Iris pigment epithelial cell (primary cell): ENCODE measurements at places on chromosomes 6 and 20.

DNA sequence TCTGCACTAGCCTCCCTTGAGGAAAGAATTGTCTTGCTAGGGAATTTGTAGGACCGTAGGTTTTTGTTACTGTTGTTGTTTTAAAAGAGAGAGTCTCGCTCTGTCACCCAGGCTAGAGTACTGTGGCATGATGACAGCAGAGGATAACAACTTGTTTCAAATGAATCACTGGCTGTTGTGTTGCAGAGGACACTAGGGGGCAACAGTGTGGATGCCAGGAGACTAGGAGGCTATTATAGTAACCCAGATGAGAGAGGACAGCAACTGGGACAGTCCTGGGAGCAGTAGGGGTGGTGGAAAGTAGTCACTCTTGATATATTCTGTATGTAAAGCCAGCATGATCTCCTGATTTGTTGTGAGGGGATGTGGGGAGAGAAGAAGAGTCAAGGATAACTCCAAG, 41.8 kb upstream of the LAMA4 start:
- DNase-seq = peak; percentile 70

DNA sequence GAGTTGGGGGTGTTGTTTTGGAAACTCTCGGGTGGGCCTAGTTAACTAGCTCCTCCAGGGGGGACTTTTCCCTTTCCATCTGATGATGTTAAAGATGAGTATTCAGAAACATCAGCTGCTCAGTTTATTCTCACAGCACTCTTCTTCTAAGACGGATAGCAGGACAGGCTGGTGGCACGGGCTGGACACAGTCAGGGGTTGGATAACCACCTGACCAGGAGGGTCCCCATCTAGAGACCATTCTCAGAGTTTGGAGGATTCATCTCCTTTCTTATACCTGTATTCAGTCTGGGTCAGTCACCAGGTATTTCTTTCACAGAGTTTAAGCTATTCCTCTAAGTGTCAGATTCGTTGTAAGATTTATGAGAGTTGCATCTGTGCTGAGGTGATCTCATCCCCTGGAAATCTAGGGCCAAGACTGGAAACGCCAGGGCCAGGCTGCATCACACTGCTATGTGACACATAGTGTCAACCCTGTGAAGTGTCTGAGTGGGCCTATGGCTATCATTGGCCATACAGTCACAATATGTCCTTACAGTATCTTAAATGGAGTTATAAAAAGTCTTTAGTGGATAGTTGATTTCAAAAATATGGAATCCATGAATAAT, 111.7 kb downstream of the FAM50B start:
- no peak for DNase-seq

DNA sequence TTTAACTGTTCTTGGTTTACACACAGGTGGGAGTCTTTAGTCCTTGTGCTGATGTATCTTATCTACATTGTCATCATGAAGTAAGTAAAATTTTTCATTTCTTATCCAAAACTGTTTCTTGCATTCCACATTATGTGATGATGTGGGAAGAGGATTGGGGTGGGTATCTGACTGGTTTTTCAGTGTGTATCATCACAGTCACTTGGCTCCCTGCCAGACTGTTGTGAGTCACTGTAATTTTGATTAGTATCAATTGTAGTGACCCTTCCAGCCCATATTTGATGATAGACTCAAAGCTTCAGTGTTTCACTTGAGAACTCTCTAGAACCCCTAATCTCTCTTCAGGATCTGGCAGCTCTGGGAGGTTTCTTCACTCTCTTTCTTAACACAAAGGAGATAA, 84.5 kb upstream of the RIN2 start:
- DNase-seq = no peak

DNA sequence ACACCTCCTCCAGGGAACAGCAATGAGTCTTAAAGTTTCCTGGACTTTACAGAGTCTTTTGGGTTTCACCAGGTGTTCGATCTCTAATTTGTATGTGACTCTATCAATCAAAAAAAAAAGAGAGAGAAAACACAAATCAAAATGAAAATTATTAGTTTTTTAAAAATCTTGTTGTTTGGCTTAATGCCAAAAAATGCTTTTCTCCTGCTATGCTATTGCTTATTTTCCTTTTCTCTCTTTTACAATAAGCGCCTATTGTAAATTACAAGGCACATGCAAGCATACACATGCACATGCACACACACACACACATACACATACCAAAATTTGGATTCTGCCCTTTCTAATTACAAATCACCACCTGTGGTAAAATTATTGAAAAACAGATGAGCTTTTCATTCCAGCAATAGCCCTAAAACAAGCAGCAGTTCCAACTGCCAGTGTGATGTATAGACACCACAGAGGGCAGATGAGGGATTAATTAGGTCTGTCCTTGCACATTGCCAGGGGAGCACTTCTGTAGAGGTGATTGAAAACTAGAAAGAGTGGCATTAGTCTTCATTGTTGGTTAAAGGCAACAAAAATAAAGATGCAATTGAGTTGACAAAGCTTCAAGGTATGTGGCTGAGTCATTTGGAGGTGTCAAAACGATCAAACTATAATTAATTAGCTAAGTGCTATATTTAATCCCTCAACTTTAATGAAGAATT, 631.7 kb downstream of the TFAP2B start:
- no peak for DNase-seq

GRCh38 chr6:140316966-140317365, 942.5 kb upstream of the CITED2 start:
- no peak for DNase-seq

DNA sequence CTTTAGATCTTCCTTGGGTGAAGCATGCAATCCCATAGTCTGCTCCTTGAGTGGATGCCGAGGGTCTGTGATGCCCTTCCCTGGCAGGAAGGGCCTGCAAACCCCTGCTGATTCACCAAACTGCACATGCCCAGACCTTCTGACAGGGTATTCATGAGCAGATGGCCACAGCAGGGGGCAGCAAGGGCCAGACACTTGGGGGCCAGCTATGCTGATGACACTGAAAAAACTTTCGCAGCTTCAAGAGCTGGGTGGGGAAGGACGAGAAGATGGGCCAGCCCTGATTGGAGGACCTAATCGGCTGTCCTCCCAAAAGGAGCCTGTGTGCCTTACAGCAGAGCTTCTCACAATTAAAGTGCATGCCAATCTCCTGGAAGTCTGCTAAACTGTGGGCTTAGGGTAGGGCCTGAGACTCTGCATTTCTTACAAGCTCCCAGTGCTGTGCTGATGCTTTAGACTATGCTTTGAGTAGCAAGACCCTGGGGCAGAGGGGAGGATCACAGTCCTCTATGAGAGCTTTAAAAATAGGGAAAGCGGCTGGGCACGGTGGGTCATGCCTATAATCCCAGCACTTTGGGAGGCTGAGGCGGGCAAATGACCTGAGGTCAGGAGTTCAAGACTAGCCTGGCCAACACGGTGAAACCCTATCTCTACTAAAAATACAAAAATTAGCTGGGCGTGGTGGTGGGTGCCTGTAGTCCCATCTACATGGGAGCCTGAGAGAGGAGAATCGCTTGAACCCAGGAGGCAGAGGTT, 15.2 kb upstream of the GDAP1L1 start:
- no peak for DNase-seq

- no peak for DNase-seq
Observed at GRCh38 chr6:2186516-2186915, 58.9 kb downstream of the GMDS start.

- no peak for DNase-seq
Observed at GRCh38 chr20:54619181-54619580, 143.8 kb downstream of the DOK5 start.

DNA sequence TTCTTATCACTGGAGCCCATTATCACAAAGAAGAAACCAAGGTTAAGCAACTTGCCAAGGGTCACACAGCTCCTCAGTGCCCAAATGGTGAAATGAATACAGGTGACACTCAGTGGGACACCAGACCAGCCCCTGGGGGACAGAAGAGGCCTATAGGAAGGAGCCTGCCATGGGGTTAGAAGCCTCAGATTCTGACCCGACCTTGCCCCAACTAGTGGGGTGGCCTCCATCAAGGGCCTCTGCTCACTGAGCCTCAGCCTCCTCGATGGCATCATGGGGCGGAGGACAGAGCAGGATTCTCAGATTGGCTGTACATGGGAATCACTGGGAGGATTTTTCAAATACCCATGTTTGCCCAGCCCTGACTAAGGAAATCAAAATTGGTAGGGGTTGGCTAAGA, 47.6 kb downstream of the MRPL14 start:
- no peak for DNase-seq

DNA sequence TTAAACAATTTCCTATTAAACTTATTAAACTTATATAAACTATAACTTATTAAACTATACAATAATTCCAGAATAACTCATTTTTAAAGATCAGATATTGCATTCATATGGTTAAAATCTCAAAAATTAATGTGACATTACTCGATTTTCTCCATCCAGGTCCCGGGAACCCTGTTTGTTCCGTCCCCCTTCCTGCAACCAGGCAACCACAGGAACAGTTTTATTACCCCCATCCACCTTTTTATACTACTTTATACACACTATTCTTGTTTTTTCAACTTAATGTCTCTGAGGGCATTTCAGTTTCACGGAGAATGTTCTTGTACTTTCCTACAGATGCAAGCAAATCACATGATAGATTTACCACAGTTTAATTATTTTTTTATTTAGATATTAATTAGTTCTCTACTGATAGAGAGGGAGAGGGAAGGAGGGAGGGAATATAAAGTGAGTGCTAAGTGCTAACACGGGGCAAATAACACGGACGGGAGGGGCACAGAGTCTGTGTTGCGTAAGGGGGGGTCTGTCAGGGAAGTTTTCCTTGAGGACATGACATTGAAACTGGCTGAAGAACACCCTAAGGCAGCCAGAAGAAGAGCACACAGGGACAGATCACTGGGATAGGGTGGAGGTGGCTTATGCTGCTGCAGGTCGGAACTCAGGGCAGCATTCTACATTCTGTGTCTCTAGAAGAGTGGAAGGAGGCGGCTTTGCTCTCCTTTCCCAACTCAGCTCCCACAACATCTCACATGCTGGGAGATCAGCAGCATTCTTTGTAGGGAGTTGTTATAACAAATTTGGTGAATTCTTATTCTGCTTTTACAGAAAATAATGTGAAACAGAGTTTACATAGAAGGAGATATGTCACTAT, 225.2 kb downstream of the FOXC1 start:
- no peak for DNase-seq

GRCh38 chr20:58755062-58755697, 62.6 kb downstream of the NPEPL1 start:
- no peak for DNase-seq

DNA sequence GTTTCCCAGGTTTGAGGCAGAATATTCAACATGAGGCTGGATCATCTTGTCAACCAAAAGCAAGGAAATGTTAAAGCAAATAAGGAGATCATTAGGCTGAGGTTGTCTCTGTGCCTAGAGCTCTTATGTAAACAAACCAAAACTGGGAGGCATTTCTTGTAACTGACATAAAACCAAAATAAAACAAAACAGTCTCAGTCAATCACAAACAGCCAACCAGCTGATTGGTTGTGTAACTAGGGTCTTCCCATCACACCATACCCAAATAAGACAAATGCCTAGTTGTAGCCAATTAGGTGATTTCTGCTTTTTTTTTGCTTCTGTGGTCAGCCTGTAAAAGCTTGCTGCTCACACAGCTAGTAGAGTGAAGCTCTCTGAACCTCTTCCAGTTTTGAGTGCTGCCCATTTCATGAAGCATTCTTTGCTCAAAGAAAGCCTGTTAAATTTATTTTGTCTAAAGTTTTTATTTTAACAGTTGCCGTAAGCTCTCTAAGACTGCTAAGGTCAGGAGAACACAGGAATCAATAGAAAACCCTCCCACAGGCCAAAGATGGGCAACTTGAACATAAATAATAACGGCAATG, 8.9 kb upstream of the FITM2 start:
- DNase-seq = no peak

- DNase-seq = peak; percentile 42
Observed at GRCh38 chr20:62805711-62806382, 1.2 kb downstream of the OGFR start.

DNA sequence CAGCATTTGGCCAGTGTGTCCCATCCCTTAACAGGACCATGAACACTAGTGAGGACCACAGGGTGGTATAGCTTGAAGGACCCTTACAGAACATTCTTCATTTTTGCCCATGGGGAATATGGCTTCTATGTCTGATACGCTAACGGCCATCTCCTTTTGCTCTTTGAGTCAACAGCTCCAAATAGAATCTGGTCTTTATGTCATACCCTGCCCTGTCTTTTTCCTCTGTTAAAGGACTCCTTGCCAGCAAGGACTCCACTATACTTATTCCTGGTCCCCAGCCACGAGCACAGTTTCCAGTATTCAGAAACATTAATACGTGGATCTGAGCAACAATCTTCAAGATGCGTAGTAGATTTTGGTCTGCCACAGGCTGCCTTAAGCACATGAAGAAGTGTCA, 22.5 kb downstream of the SERPINB1 start:
- no peak for DNase-seq

GRCh38 chr6:112139052-112139451, 51.7 kb downstream of the FAM229B start:
- DNase-seq = no peak

DNA sequence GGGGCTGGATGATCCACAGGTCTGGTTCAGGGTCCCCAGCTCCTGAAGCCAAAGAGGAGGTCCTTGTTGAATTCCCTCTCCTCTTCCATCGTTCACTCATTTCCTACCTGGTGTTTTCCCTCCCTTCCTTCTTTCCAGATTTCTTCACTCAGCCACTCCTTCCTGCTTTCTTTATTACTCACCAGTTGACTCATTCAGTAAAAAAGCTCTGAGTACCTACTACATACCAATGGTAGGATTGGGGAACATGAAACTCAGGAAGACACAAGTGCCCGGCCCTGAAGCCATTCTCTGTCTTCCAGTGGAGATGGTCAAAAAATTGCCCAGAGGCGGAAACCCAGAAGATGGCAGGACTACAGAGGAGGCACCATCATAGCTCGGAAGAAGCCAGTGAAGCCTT, 11.9 kb upstream of the NSFL1C start:
- peak; percentile 45 for DNase-seq

- peak; percentile 65 for DNase-seq
Observed at GRCh38 chr6:52610745-52611355, 34.0 kb upstream of the TRAM2 start.

DNA sequence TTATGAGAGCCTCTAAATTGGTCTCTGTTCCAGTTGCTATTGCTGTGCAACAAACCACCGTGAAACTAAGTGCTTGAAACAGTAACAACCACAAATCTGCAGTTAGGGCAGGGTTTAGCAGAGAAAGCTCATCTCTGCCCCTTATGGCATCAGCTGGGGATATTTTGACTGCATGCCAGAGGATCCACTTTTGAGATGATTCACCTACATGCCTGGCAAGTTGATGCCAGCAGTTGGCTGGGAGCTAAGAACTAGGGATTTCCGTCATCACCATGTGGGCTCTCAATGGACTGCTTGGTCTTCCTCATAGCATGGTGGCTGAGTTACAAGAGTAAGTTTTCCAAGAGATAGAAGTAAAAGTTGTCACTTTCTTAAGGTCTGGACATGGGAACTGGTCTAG, 35.1 kb downstream of the PLCB4 start:
- DNase-seq = no peak

GRCh38 chr6:15473741-15474161, 189.1 kb downstream of the DTNBP1 start:
- DNase-seq = peak; percentile 49

GRCh38 chr20:62208061-62208794, 11.8 kb downstream of the HRH3 start:
- no peak for DNase-seq

GRCh38 chr20:40274912-40275533, 414.0 kb downstream of the MAFB start:
- no peak for DNase-seq
